A549 treated with AZD2906 at 1 μM for 4 hours (cell line): ENCODE measurements at places on chromosomes 2 and 18. TPM values are rescaled to one million over a fixed set of nuclear protein-coding genes. Genes with fewer than 3 reads are reported as not detected.

The CNGA3 gene
- 0.02 to 0.11 TPM (median 0.03 TPM) in 4 of 5 replicates, not detected in the other for total RNA-seq

The VPS4B gene
- 18.5 to 24.8 TPM (median 20.3 TPM) in 5 replicates for total RNA-seq

The ZSWIM2 gene
- not detected in 5 replicates for total RNA-seq

The RBKS gene
- total RNA-seq = 6.7 to 8.4 TPM (median 8.1 TPM) in 5 replicates

The CHST9 gene
- total RNA-seq = 0.01 to 0.02 TPM in 2 of 5 replicates, not detected in the others

The PJVK gene
- 1.1 to 1.6 TPM (median 1.4 TPM) in 5 replicates for total RNA-seq

The SERPINB13 gene
- total RNA-seq = not detected in 5 replicates

The CERKL gene
- total RNA-seq = 0.30 to 0.46 TPM (median 0.33 TPM) in 5 replicates

The LAMA1 gene
- 0.06 to 0.16 TPM (median 0.09 TPM) in 5 replicates for total RNA-seq

The ST8SIA5 gene
- total RNA-seq = 0.07 TPM in 1 of 5 replicates, not detected in the others

The LIMS4 gene
- 0.50 to 0.89 TPM (median 0.62 TPM) in 5 replicates for total RNA-seq

The TMEM247 gene
- total RNA-seq = not detected in 5 replicates

The CMPK2 gene
- 0.34 to 1.4 TPM (median 0.46 TPM) in 5 replicates for total RNA-seq

The LINC00305 gene
- not detected in 5 replicates for total RNA-seq

The FAM228A gene
- total RNA-seq = not detected in 5 replicates

The ANKAR gene
- 1.0 to 1.9 TPM (median 1.3 TPM) in 5 replicates for total RNA-seq

The SALL3 gene
- total RNA-seq = not detected in 5 replicates

The SLC19A3 gene
- total RNA-seq = 1.6 to 3.1 TPM (median 2.8 TPM) in 5 replicates

The SLC11A1 gene
- total RNA-seq = 0.16 to 0.21 TPM (median 0.17 TPM) in 5 replicates

The ASAP2 gene
- 37.8 to 48.5 TPM (median 48.2 TPM) in 5 replicates for total RNA-seq

The LYG1 gene
- 1.0 to 2.2 TPM (median 1.7 TPM) in 5 replicates for total RNA-seq

The CCDC68 gene
- total RNA-seq = 3.8 to 7.4 TPM (median 5.3 TPM) in 5 replicates

The GTF3C2 gene
- total RNA-seq = 56.0 to 61.4 TPM (median 59.5 TPM) in 5 replicates

The LOXL3 gene
- total RNA-seq = 0.31 to 0.60 TPM (median 0.49 TPM) in 5 replicates

The UGT1A6 gene
- 0.72 to 1.1 TPM (median 0.89 TPM) in 5 replicates for total RNA-seq

The B4GALT6 gene
- 4.1 to 7.4 TPM (median 5.4 TPM) in 5 replicates for total RNA-seq

The IL1R1 gene
- 40.1 to 55.7 TPM (median 47.1 TPM) in 5 replicates for total RNA-seq

The NEURL3 gene
- total RNA-seq = 0.41 to 0.89 TPM (median 0.83 TPM) in 5 replicates

The PARD3B gene
- 0.76 to 1.1 TPM (median 1.1 TPM) in 5 replicates for total RNA-seq

The MC2R gene
- total RNA-seq = not detected in 5 replicates

The RAB11FIP5 gene
- 31.9 to 35.0 TPM (median 33.3 TPM) in 5 replicates for total RNA-seq

The ACTR1B gene
- 35.9 to 44.5 TPM (median 42.5 TPM) in 5 replicates for total RNA-seq

The TMEM127 gene
- total RNA-seq = 38.2 to 44.6 TPM (median 42.8 TPM) in 5 replicates

The MEP1B gene
- 0.04 to 0.10 TPM (median 0.05 TPM) in 5 replicates for total RNA-seq

The ZNF514 gene
- 4.9 to 8.0 TPM (median 6.6 TPM) in 5 replicates for total RNA-seq

The PLCD4 gene
- total RNA-seq = 0.22 to 0.80 TPM (median 0.38 TPM) in 5 replicates

The UXS1 gene
- 47.3 to 54.0 TPM (median 50.4 TPM) in 5 replicates for total RNA-seq

The NAT8 gene
- total RNA-seq = not detected in 5 replicates

The PAX3 gene
- total RNA-seq = not detected in 5 replicates
